ENCODE measurements at places on chromosomes 6 and 20. TPM values are rescaled to one million over a fixed set of nuclear protein-coding genes. Genes with fewer than 3 reads are reported as not detected.

- peak; percentile 81 for DNase-seq
Measured at GRCh38 chr6:112029045-112029822, 24.7 kb upstream of the CCN6 start.

- DNase-seq, result no peak
Measured at GRCh38 chr20:39568109-39568508, 606.0 kb downstream of the DHX35 start.

DNA sequence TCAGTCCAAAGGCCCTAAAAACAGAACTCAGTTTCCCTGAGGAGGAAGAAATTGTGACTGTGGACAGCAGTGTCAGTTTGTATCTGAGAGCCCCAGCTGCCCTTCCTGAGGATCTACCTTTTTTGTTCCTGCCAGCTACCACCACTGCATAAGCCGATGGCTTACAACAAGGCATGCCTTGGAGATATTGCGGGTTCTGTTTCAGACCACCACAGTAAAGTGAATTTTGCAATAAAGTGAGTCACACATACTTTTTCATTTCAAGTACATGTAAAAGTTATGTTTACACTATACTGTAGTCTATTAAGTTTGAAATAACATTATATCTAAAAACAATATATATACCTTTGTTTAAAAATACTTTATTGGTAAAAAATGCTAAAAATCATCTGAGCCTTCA is 9.6 kb upstream of the CST3 start:
- DNase-seq, result no peak

DNA sequence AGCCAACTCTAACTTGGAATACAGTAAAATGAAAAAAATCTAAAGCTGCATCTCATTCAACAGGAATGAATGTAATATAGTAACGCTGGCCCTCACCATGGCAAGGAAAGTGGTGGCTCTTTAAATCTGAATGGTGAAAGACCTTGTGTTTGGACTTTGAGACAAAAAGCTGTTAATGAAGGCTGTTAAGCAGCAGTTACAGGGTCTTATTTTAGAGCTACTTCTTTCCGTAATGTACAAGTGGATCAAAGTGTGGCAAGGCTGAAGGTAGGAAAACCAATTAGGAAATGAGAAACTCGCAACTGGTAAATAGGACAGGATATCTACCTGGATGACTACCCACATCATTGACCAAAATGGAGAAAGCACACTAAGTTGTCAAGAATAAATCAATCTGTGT is 11.6 kb upstream of the TRIM39 start:
- DNase-seq, result no peak

The IL17A gene
- total RNA-seq, result not detected

The ANKRD66 gene
- not detected for total RNA-seq

The GSTA3 gene
- not detected for total RNA-seq

The ZNF311 gene
- total RNA-seq, result 0.29 TPM

The EPB41L1 gene
- 0.29 TPM for total RNA-seq

The LHFPL5 gene
- not detected for total RNA-seq

The BPI gene
- total RNA-seq, result not detected

All from natural killer cell (primary cell).